Adrenal gland (tissue), 19 donors: ENCODE measurements at places on chromosomes 5 and 9. TPM values are rescaled to one million over a fixed set of nuclear protein-coding genes. Genes with fewer than 3 reads are reported as not detected.

CCNB1 gene
- polyA plus RNA-seq: 4.5 TPM

CA9 gene
- polyA plus RNA-seq: 1.4 TPM

CARD6 gene
- 18.9 TPM for polyA plus RNA-seq

PTGES2 gene
- 104 TPM for polyA plus RNA-seq

C6 gene
- polyA plus RNA-seq: 2.4 TPM

CCL28 gene
- polyA plus RNA-seq: 1.1 TPM

TSLP gene
- 1.1 TPM for polyA plus RNA-seq

SREK1 gene
- 57.0 TPM for polyA plus RNA-seq

PIP5K1B gene
- 3.0 TPM for polyA plus RNA-seq

LCN12 gene
- 0.75 TPM for polyA plus RNA-seq

- no peak for DNase-seq
- no peaks in the 10 kb centered on the region for H3K27me3 ChIP-seq
- no peaks in the 10 kb centered on the region for H3K36me3 ChIP-seq
- H3K4me1 ChIP-seq: no peaks in the 10 kb centered on the region
- H3K4me3 ChIP-seq: no peak overlapping the region
Observed at GRCh38 chr5:110884005-110884404, 145.2 kb downstream of the SLC25A46 start.

- H3K27me3 ChIP-seq: no peaks in the 10 kb centered on the region
- no peaks in the 10 kb centered on the region for H3K36me3 ChIP-seq
- H3K4me3 ChIP-seq: no peak overlapping the region
- DNase-seq: peak; percentile 24
- H3K4me1 ChIP-seq: peaks cover 39% of the 10 kb centered on the region
- H3K27ac ChIP-seq: peak overlapping the region; percentile 63
Observed at GRCh38 chr5:172178991-172179989, 8.7 kb downstream of the STK10 start.

- no peaks in the 10 kb centered on the region for H3K27me3 ChIP-seq
- DNase-seq: no peak
- no peaks in the 10 kb centered on the region for H3K4me1 ChIP-seq
- H3K4me3 ChIP-seq: no peak overlapping the region
- no peak overlapping the region for H3K27ac ChIP-seq
Observed at GRCh38 chr9:15211815-15212495, 95.1 kb downstream of the TTC39B start.

DNA sequence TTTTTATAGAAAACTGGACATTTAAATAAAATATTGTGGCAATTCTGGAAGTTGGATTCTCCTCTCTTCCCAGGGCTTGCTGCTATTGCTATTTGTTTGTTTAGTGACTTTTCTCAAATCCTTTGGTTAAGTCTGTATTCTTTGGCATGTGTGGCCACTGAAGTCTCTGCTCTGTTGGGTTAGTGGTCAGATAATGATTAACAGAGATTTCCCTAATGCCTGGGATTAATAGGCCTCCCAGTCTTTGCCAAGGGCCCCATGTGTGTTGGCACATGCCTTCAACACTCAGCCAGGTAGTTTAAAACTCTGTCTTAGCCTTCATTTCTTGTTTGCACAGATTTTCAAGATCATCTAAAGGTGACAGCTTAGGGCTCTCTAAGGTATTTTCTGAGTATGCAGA lies 92.8 kb upstream of the EPB41L4A start:
- no peak for DNase-seq
- H3K27me3 ChIP-seq: no peaks in the 10 kb centered on the region
- H3K27ac ChIP-seq: no peak overlapping the region
- no peaks in the 10 kb centered on the region for H3K4me1 ChIP-seq

- peaks cover 54% of the 10 kb centered on the region for H3K27me3 ChIP-seq
- no peaks in the 10 kb centered on the region for H3K4me1 ChIP-seq
- no peak overlapping the region for H3K4me3 ChIP-seq
Observed at GRCh38 chr5:174729075-174729680, 4.8 kb downstream of the MSX2 start.

- no peaks in the 10 kb centered on the region for H3K4me1 ChIP-seq
- H3K27ac ChIP-seq: no peak overlapping the region
- no peaks in the 10 kb centered on the region for H3K36me3 ChIP-seq
- no peak overlapping the region for H3K4me3 ChIP-seq
Observed at GRCh38 chr9:1939926-1940368, 75.2 kb upstream of the SMARCA2 start.

- no peaks in the 10 kb centered on the region for H3K4me1 ChIP-seq
- H3K36me3 ChIP-seq: no peaks in the 10 kb centered on the region
- no peak overlapping the region for H3K27ac ChIP-seq
- no peak for DNase-seq
- no peaks in the 10 kb centered on the region for H3K27me3 ChIP-seq
Observed at GRCh38 chr5:109035436-109035835, 287.7 kb downstream of the FER start.

DNA sequence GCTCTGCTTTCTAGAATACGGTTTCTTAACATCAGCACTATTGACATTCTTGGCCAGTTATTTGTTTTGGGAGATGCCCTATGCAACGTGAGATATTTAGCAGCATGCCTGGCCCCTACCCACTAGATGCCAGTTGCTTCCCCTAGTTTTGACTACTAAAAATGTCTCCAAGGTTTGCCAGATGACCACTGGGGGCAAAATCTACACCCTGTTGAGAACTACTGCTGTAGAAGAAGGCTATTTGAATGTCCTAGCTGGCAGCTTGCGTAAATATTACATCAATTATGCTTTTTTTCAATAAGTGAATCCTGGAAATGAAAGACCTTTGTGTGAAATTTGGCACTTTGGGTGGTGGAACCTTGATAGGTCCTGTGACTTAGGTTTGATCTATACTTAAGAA lies 5.0 kb downstream of the NCBP1 start:
- no peaks in the 10 kb centered on the region for H3K27me3 ChIP-seq
- H3K36me3 ChIP-seq: peaks cover 25% of the 10 kb centered on the region
- DNase-seq: no peak
- no peak overlapping the region for H3K4me3 ChIP-seq
- no peaks in the 10 kb centered on the region for H3K4me1 ChIP-seq
- H3K27ac ChIP-seq: no peak overlapping the region

DNA sequence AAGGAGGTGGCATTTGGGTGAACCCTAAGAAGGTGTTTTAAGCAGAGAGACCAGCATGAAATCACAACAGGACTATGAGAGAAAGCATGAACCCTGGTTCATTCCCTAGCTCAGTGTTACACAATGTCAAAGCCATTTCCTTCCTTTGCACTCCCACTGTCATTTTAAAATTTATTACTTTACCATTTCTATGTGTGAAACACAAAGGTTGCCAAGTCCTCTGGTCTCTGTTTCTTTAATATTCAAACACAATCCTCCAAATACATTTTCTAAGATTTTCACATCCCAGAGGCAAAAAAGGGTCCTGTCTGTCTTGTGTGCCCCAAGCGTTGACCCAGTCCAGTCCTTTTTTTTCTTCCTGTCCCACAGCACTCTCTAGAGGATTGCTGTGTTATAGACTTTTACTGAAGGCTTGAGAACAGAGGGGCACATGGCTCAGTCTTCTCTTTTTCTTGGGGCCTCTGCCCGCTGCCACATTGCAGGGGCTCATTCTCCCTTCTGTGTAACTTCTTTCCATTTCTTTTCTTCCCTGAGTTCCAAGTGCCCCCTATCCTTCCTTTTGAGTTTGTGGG lies 78.6 kb upstream of the SLC28A3 start:
- no peak for DNase-seq
- H3K36me3 ChIP-seq: no peaks in the 10 kb centered on the region
- no peak overlapping the region for H3K4me3 ChIP-seq
- H3K27ac ChIP-seq: no peak overlapping the region
- H3K4me1 ChIP-seq: no peaks in the 10 kb centered on the region

DNA sequence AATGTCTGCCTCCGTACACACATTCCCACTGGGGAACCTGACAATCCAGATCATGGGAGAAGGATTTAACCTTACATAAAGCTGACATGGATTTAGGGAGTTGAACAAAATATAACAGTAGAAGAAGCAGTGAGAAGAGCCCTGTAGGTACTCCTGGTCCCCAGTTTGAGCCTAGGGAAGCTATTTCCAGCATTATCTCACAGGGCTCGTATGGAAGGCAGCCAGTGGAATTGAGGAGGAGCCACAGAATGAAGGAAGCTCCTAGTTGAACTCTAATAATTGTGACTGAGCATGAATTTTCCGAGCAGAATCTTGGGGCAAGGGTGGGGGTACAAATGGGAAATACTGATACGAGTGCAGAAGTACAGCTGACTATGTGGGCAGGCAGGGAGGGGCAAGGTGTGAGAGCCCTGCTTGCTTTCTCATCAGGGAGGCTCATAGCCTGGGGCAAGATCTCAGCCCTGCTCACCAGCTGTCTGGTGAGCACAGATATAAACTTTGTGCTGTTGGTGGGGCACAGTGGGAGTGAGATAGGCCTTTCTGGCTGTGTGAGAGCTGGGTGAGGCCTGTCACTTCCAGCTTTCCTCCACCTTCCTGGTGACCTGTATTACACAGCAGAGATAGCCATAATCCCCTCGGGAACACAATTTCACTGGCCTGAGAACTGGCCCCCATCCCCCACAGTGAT lies 290.7 kb upstream of the IL12B start:
- no peaks in the 10 kb centered on the region for H3K4me1 ChIP-seq
- H3K36me3 ChIP-seq: no peaks in the 10 kb centered on the region
- no peaks in the 10 kb centered on the region for H3K27me3 ChIP-seq
- no peak for DNase-seq

DNA sequence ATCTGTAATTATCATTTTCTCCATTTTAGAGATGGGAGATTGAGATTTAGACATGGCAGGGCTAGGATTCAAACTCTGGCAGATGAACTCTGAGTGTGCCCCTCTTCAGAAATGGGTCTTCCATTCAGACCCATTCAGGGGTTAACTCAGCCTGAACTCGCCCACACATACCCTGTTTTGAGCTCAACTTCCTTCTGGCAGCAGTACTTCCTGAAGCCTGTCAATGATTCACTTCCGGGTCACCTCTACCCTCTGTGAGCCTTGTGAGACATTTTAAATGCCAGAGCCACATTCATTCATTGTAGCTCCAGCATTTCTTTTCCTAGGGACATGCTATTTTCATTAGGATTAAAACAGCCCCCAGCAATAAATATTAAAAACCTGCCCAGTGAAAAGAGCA lies 209.3 kb upstream of the SLC24A2 start:
- H3K27ac ChIP-seq: no peak overlapping the region
- no peaks in the 10 kb centered on the region for H3K36me3 ChIP-seq
- no peaks in the 10 kb centered on the region for H3K27me3 ChIP-seq
- no peaks in the 10 kb centered on the region for H3K4me1 ChIP-seq
- no peak overlapping the region for H3K4me3 ChIP-seq
- no peak for DNase-seq

- no peak for DNase-seq
- H3K4me1 ChIP-seq: no peaks in the 10 kb centered on the region
- no peaks in the 10 kb centered on the region for H3K36me3 ChIP-seq
- H3K4me3 ChIP-seq: no peak overlapping the region
- no peak overlapping the region for H3K27ac ChIP-seq
Observed at GRCh38 chr5:78399116-78399515, 38.7 kb downstream of the SCAMP1 start.

GRCh38 chr9:87528969-87529368 lies 31.3 kb downstream of the DAPK1 start:
- no peaks in the 10 kb centered on the region for H3K36me3 ChIP-seq
- no peaks in the 10 kb centered on the region for H3K27me3 ChIP-seq
- H3K4me3 ChIP-seq: no peak overlapping the region
- DNase-seq: no peak

DNA sequence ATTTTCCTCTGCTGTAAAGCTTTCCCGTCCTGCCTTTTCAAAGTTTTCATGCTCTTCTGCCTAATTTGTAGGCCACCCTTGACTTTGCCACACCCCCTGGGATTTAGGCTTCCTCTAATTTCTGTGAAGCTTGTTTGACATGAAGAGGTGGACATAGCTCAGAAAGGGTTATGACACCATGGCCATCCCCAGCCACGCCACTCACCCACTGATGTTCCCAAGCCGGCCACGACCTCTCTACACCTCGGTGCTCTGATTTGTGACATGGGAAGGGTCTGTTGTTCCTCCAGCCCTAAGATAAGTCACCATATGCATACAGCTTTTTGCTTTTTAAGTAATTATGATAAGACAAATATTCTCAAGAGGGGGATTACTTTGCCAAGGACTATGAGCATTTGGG lies 139.5 kb downstream of the BARX1 start:
- no peaks in the 10 kb centered on the region for H3K36me3 ChIP-seq
- DNase-seq: no peak
- H3K27ac ChIP-seq: no peak overlapping the region
- peaks cover 3% of the 10 kb centered on the region for H3K27me3 ChIP-seq
- no peaks in the 10 kb centered on the region for H3K4me1 ChIP-seq

DNA sequence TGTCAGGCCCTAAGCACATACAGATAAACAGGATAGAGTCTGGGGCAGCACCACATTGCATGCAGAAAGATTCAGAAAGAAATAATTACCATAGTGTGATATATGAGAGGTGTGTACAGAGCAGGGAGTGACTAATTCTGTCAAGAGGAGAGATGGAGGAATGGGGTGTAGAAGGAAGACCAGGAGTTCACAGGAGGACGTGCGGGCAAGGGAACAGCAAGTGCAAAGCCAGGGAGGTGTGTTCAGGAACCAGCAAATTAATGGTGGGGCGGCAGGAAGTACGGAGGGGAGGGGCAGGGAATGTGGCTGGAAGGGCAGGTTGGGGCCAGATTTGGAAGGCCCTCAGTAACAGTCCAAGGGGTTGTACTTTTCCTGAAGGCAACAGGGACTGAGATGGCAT lies 17.4 kb downstream of the EGR1 start:
- H3K4me1 ChIP-seq: peaks cover 5% of the 10 kb centered on the region
- no peak for DNase-seq
- no peaks in the 10 kb centered on the region for H3K27me3 ChIP-seq
- no peak overlapping the region for H3K27ac ChIP-seq
- no peak overlapping the region for H3K4me3 ChIP-seq
- H3K36me3 ChIP-seq: no peaks in the 10 kb centered on the region

- no peaks in the 10 kb centered on the region for H3K36me3 ChIP-seq
- DNase-seq: peak; percentile 85
- peak overlapping the region; percentile 78 for H3K27ac ChIP-seq
- no peaks in the 10 kb centered on the region for H3K27me3 ChIP-seq
Observed at GRCh38 chr5:172414531-172415361, 39.6 kb downstream of the SH3PXD2B start.

GRCh38 chr9:79583952-79584654 lies 12.3 kb downstream of the TLE4 start:
- no peak overlapping the region for H3K4me3 ChIP-seq
- peak; percentile 66 for DNase-seq
- H3K36me3 ChIP-seq: no peaks in the 10 kb centered on the region
- no peak overlapping the region for H3K27ac ChIP-seq
- peaks cover 63% of the 10 kb centered on the region for H3K4me1 ChIP-seq
- H3K27me3 ChIP-seq: no peaks in the 10 kb centered on the region

GRCh38 chr9:91297306-91297705 lies 64.4 kb downstream of the AUH start:
- H3K4me3 ChIP-seq: no peak overlapping the region
- no peaks in the 10 kb centered on the region for H3K27me3 ChIP-seq
- H3K4me1 ChIP-seq: peaks cover 8% of the 10 kb centered on the region
- DNase-seq: no peak
- no peaks in the 10 kb centered on the region for H3K36me3 ChIP-seq
- H3K27ac ChIP-seq: no peak overlapping the region

DNA sequence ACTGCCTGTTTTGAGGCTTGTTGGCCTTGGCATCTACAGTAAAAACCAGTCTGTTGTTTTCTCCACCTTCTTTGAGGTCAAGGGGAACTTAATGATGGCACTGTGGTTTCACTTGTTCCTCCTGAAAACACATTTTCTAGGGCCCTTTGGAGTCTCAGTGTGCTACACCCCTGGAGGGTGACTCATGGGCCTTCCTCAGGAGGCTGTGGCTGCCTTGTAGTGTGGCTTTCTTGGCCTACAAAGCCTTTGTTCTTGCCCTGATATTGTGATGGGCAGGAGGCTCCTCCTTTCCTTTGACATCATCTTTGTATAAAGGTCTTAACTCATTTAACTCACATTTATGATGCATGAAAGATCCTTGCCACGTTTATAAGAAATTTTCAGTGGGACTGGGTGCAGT lies 56.3 kb upstream of the GPBP1 start:
- H3K36me3 ChIP-seq: no peaks in the 10 kb centered on the region
- H3K4me1 ChIP-seq: no peaks in the 10 kb centered on the region
- H3K4me3 ChIP-seq: no peak overlapping the region
- no peak for DNase-seq
- no peaks in the 10 kb centered on the region for H3K27me3 ChIP-seq
- H3K27ac ChIP-seq: no peak overlapping the region
